Stimulated activated CD8-positive, alpha-beta memory T cell treated with anti-CD3 and anti-CD28 coated beads, Interleukin-7, amount 100 ng/mL, for 1 hour (primary cell): ENCODE measurements at places on chromosomes 5 and 9.

DNA sequence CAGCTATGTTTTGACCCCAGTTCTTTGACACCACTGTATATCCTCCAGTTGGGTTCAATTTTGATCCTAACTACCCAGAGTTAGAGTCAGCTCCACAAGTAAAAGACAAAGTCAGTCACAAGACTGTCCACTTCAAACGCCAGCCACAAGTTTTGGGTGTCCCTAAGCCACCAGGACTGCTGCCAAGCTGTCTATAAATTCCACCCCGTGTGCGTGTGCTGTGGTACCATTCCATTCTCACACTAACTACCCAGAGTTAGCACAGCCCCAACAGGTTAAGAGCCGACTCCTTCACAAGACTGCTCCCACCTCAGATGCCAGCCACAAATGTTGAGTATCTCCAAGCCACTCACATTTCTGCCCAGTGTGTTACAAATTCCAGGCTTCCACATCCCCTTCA lies 56.7 kb downstream of the APC start:
- DNase-seq = no peak

DNA sequence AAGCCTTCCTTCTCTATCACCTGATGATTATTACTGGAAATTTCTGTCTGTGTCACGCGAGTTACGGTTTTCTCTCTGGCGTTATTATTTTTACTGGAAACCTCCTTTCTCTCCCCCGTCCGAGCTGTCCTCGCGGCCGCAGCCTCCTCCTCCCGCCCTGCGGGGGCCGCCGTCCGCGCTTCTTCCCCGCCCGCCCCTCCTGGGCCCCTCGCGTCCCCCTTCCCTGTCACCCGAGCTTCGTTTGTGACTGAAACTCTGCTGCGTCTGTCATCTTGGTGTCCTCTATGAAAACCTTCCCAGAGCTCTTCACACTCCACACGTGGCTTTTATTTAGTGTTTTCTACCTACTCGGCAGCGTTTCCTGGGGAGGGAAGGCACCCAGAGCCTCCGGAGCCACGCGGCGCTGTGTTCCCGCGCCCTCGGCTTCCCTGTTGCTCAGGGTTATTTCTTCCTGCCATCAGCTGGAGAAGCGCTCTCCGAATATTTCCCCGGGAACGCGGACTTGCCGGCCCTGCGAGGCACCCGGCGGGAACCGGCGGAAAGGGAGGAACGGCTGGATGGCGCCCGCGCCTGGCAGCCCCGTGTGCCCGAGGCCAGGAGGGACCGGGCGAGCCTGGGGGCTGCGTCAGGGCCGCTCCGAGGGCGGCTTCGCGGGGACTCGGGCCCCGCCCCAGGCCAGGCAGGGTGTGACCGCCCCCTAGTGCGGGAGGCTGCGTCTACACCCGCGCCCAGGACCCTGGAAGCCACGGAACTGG lies 33.9 kb downstream of the TRIP13 start:
- no peak for DNase-seq

GRCh38 chr9:128702949-128703615 lies 779 bp downstream of the PKN3 start:
- no peak for DNase-seq

- no peak for DNase-seq
Measured at GRCh38 chr9:87160148-87161102, 213.1 kb upstream of the GAS1 start.

GRCh38 chr9:89496645-89497256 lies 1.2 kb downstream of the SEMA4D start:
- DNase-seq = no peak

- DNase-seq = no peak
Measured at GRCh38 chr5:127685662-127686061, 17.5 kb upstream of the CCDC192 start.

DNA sequence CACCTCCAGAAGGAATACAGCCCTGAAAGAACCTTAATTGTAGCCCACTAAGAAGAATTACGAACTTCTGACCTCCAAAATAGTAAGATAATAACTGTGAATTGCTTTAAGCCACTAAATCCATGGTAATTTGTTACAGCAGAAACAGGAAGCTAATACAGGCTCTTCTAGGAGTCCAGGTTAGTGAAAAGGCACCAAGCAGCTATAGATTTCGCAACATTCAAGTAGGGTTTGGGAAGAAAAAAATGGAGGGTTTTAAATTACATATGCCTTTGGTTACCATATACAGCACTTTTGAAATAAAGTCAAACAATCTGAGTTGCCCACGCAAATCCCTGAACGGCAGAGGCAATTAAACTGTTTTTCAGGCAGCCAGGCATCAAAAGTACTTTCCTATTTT lies 1.7 kb upstream of the ACTL7A start:
- DNase-seq = no peak
